Neuronal stem cell (in vitro differentiated cells): ENCODE measurements at places on chromosomes 13 and 19.

DNA sequence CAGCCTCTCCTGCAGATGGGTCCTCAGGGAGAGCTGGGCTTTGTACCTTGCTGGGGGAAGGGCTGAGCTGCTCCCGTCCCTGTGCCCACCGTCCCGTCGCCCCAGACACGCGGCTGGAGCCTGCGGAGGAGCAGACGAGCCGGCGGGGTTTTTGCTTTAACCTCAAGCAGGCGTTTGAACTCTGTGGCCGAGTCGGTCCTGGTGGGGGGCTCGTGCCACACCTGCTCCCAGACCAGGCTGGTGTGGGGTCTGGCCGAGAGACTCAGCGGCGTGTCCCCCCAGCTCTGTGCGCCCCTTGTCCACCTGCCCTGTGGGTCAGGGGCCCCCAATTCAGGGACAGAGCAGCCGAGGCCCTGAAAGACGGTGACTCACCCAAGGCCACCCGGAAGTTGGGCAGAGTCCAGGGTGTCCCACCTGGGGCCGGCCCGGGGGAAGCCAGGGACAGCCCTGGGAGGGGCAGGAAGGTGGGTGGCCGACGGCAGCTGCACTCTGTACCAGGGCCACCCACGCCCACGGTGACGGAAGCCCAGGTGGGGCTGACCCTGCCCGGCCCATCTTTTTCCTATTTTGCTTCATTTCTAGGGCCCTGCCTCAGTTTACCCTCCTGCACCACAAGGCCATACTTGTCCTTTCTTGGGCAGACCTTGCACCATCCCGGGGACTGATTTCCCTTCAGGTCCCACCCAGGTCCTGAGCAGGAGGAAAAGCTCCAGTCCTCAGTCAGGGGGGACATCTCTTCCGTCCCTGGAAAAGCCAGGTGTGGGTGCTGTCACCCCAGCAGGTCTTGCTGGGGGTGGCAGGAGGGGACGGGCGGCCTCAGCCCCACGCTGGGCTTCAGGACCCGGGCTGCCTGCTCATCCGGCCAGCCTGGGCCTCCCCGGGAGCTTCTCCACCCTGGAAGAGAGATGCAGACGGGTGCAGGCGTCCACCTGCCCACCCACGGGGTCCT lies 5.3 kb downstream of the EFNA2 start:
- no peak for DNase-seq

DNA sequence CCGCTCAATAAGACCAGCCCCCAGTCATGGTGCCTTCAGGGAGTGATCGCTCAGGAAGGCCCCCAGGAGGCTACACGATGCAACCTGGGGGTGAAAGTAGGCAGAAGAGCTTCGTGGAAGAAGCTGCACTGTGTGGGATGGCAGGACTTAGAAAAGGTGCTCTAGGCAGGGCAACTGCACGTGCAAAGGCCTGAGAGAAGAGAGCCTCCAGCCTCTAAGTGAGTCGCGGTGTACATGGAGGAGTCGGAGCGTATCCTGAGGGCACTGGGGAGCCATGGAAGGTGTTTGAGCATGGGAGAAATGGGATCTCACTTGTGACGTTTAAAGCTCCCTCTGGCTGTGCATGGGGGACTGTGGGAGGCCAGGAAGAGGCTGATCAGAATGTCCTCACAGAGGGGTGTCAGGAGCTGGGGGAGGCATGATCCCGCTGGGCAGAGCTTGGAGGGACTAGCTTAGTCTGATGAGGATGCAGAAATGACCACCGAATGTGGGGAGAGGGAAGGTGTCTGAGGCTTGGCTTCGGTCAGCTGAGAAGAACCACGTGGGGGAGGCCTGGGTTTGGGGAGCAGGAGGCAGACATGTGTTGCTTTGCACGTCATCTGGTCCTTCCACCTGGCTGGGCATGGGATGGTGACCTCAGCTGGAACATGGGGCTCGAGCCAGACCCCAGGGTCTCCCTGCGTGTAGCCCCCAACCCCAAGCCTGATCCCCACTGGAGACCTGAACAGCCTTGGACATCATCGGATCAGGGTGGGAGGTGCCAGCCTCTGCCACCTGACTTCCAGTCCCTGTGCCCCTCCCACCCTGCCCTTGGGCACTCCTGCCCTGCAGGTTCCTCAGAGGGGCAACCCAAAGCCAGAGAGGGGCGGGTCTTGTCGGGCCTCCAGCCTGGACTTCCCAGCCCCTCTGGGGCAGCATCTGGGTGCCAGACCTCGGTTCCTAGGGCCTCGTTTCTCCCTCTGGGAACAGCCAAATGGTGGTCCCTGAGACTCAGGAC lies 1.1 kb downstream of the APC2 start:
- DNase-seq = no peak

DNA sequence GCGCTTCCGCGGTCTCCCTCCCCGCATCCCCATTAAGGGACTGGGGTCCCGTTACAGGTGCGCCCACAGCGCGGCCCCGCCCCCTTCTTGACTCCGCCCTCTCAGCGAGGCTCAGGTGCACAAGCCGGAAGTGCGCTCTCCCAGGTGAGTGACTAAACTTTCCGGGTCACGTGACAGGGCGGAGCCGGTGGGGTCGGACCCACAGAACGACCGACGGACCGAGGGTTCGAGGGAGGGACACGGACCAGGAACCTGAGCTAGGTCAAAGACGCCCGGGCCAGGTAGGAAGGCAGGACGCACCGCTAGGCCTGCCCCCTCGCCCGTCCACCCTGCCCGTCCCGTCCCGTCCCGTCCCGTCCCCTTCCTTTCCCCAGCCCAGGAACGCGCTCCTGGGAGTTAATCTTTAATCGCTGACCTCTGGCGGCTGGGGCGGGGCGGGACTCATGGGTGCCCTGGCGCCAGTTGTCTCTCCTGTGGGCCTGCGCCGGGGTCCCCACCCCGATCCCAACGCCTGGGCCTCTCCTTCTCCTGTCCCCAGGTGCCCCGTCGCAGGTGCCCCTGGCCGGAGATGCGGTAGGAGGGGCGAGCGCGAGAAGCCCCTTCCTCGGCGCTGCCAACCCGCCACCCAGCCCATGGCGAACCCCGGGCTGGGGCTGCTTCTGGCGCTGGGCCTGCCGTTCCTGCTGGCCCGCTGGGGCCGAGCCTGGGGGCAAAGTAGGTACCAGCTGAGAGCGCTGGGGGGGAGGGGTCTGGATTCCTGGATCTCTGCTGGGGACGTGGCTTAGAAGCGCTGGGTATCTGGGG lies at the start of gene CRB3:
Gene CRB3, plus strand, starts transcription at position 202 of the 804 bp plus-strand sequence. Its CDS starts 431 bp downstream, at position 633.
- no peak for DNase-seq

- no peak for DNase-seq
Observed at GRCh38 chr19:4969292-4969771, 419 bp downstream of the KDM4B start.

GRCh38 chr13:31101472-31102170 lies 60.1 kb downstream of the HSPH1 start:
- DNase-seq = no peak
